Activated CD4-positive, alpha-beta memory T cell treated with anti-CD3 and anti-CD28 coated beads for 36 hours (primary cell): ENCODE measurements at places on chromosomes 11 and 22.

DNA sequence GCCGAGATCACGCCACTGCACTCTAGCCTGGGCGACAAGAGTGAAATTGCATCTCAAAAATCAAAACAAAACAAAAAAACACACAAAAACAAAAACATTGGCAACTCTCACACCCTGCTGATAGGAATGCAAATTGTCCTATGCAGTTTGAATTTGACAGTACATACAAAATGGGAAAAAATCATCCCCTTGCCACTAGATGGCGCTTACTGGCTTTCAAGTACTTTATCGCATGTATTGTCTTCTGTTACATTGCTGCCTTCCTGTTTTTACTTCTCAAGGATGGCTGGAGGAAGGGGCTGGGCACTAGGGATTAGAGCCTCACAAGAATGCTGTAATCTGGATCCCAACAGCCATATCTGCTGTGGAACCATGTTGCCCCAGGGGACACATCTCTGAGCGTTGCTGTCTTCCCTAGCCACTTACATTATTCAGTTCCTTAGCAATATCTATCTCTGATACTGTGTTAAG lies 59.4 kb upstream of the A4GALT start:
- DNase-seq: peak; percentile 20

DNA sequence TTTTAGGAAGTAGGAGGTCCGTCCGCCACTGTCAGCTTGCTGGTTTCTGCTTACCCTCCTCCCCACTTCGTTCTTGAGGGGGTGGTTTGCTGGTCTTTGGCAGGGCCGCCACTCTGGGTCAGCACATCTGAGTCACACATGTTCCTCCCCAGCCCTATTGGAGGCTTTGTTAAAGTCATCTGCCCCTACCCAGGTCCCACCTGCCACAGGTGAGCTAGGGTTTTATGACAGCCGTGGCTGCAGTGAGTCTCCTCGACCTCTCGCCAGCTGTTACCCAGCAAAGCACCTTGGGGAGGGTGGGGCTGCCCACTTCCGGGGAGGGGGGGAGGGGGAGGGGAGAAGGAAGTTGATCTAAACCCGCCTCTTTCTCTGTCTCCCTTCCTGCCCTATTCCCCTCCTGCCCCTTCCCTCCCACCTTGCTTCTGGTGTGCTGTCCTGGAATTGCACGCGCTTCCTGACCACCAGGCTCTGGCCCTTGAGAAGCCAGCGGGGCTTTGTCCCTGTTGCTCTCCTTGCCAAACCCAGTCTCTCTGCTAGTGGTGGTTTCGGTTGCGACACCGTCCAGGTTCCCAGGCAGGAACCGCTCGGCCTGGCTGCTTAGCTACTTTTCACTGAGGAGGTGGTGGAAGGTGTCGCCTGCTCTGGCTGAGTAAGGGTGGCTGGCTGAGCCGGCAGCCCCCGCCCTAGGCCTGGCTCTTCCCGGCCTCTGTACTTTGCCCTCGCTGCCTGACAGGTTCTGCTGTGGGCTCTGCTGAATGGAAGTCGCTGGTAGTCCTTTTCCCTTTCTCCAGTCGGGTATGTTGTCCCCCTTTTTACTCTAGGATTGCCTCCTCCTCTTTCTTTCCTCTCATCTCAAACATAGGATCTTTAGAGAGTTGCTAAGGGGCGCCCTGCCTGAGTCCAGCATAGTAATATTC lies 28.5 kb downstream of the RCOR2 start:
- peak; percentile 80 for DNase-seq

DNA sequence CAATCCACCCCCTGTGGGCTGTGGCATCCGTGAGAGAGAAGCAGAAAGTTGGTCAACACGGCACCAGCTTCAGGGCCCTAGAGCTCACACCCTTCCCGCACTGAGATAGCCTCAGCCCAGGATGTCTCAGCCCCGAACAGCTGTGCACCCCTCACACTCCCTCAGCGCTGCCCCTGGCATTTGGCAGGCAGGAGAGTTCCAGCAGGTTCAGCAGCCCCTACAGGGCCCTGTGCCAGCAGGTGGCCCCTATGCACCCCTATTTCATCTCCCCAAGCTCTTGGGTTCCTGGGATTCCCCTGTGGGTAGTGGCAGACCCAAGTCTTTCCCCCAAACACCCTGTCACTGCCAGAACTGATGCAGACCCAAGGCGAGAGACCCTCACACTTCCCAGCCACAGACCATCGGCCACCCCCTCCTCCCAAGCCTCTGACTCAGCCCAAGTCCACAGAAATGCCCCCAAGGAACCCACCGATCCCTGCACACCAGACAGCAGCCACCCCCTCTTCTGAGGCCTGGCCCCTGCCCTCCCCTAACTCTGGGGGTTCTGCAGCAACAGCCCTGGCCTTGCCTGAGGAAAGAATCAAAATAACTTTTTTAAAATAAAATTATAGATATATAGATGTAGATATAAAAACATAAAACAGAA lies 183.6 kb downstream of the IGLL1 start:
- DNase-seq: no peak

GRCh38 chr11:63916837-63917691 lies at the start of gene RCOR2:
RCOR2 (minus strand) TSS chr11:63917164; CDS start chr11:63916456, 708 bp downstream.
- peak; percentile 71 for DNase-seq

DNA sequence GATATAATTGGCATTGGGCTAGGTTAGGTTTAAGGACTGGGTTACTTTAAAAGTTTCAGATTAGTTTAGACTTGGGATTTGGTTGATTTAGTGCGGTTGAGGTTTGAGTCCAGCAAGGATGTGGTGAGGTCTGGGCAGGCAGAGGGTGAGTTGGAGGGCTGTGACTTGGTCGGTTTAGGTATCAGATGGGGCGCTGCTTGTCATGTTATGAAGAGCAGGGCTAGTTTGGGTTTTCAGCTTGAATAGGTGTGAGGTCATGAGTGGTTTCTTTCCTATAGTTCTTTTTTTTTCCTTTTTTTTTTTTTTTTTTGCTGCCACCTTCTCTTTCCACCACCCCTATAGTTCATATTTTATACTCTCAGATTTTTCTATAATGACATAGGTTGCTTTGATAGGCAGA lies 4.8 kb downstream of the CLCF1 start:
- DNase-seq: peak; percentile 68

- DNase-seq: no peak
Observed at GRCh38 chr11:19869946-19870589, 157.4 kb downstream of the NAV2 start.

- DNase-seq: no peak
Observed at GRCh38 chr11:9144828-9145227, 53.4 kb upstream of the SCUBE2 start.

- no peak for DNase-seq
Observed at GRCh38 chr11:112514011-112514740, 253.5 kb upstream of the PLET1 start.

- no peak for DNase-seq
Observed at GRCh38 chr22:28014211-28015045, 95.4 kb upstream of the PITPNB start.

DNA sequence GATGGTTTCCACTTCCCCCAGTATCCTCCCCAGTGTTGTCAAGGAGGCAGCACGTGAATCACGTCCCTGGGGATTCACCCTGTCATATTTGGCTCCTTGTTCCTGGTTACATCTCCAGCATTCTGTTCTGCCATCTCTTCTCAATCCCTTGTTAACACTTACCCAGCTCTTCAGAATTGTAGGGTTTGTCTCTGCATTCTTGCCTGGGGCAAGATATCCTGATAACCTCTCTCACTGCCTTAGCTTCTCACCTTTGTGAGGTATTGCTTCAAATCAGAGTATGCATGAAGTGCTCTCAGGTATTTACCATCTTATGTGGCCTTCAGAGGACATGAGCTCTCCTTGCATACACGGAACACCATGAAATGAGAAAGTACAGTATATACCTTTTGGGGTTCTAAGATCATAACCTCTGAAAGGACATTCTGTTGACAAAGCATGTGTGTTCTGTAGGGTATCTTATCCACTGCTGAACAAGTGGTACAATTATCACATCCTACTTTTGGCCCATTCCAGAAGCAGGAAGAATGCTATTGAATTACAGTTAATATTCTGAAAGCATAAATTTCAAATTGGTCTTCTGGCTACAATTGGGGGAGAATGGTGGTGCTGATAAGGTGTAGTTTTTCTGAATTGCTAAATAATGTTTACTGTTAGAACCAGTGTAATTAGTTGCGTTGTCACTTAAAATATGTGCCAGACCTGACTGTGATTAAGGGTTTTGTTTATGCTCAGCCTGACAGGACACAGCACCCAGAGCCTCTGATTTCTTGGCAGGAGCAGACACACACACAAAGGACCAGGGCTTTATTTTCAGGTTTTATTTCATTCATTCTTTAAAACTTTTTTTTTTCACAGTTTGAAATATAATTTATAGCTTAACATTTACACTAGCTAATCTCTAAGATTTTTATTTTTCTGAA lies 32.7 kb downstream of the VSTM5 start:
- no peak for DNase-seq

- no peak for DNase-seq
Observed at GRCh38 chr11:71139516-71140205, 112.7 kb downstream of the SHANK2 start.
